NCI-H748 treated with DMSO at 0.1 percent for 48 hours (cell line): ENCODE measurements at places on chromosomes 12 and 14.

GRCh38 chr12:124687917-124688316 is 120.5 kb upstream of the NCOR2 start:
- no peak for DNase-seq

GRCh38 chr12:106841510-106842302 is 67.2 kb downstream of the RIC8B start:
- DNase-seq = peak; percentile 63

DNA sequence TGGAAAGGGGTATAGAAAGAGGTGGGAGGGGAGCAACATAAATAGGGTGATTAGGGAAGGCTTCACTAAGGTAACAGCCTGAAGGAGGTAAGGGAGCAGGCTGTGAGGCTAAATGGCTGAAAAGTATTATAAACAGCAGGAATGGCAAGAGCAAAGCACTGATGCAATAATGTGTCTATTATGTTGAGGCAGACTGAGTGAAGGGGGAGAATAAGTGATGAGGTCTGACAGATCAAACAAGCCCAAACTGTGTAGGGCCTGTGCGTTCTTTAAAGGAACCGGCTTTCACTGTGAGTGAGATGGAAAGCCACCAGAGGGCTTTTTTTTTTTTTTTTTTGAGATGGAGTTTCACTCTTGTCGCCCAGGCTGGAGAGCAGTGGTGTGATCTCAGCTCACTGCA is 6.7 kb upstream of the VCPKMT start:
- no peak for DNase-seq

- no peak for DNase-seq
Measured at GRCh38 chr14:73763396-73763795, 49.2 kb upstream of the PNMA1 start.

DNA sequence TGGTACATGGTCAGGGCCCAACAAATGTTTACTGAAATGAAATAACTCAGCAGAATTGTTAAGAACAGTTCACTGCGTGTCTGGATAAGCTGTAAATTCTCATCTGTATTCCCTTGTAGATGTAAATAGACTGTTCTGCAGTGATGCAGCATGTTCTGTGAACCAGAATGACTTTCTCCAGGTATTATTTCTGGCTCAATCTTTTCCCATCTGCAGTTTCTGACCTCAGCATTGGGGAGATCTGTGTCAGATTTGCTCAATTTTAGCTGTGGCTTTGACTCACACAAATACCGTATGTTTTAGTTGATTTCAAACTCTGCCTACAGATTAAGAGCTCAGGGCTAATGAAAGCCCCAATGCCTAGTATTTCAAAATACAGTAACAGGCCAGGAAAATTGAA is 49.2 kb upstream of the DICER1 start:
- DNase-seq = no peak

DNA sequence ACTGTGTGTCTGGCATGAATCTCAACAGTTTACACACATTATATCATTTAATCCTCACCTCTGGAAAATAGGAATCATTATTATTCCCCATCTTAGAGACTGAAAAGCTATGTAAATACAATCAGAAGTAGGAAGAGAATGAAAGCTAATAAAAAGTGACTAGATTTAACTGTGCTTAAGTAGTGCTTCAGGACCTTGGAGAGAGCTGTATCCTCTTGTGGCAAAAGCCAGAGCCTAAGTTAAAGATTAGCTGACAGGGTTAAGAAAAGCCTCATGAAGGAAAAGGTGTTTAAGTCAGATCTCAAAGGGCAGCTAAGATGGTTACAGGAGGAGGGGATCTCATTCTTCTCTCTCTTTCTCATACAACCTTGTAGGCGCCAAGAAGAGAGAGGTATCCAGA is 65.3 kb upstream of the TMEM233 start:
- DNase-seq = no peak

DNA sequence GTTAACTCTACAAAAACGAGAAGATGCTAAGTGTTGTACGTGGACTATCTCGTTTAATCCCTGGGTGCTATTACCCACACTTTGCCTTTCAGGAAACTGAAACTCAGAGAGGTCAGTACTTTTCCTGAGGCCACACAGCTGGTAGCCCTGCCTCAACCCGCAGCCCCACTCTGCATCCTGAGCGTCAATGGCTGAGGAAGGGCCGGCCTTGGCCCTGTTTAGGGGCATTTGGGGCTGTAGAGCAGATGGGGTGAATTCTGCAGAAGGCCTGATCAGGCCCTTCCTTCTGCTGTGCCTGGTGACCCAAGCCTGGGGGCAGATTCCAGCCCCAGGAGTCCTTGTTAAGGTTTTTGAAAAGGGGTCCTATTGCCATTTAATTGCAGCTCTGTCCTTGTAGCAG is 3.7 kb upstream of the CCDC197 start:
- no peak for DNase-seq

DNA sequence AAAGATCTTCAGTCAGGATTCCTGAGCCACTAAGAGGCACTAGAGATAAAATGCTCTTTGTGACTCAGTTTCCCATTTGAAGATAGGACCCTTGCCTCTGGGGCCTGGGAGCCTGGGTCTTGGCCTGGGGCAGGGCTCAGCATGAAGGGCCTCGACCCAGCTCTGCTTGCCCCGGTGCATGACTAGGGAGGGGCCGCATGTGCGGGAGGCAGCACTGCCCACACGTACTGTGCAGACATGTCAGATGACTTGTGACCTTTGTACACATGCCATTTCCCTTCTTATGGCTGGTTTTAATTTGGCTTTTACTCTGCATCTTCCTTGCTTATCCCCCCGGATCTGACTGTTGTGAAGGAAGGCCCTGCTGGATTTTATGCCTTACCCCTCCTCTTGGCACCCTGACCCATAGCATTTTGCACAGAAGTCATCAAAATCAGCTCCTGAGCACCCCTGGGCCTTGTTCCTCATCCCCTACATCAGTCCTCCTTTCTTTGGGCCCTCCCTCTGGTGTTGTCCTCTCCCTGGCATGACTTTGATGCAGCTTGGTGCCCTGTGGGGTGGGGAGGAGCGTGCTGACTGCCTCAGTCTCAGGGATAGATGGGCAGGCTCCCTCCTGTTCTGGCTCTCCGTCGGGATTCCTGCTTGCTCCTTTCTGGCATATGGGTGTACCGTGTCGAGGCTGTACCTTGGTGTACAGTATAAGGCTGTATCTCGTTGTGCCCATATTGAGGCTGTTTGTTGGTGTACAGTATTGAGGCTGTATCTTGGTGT is 4.4 kb downstream of the CLSTN3 start:
- no peak for DNase-seq

- no peak for DNase-seq
Measured at GRCh38 chr14:88870777-88871176, 46.3 kb downstream of the TTC8 start.

DNA sequence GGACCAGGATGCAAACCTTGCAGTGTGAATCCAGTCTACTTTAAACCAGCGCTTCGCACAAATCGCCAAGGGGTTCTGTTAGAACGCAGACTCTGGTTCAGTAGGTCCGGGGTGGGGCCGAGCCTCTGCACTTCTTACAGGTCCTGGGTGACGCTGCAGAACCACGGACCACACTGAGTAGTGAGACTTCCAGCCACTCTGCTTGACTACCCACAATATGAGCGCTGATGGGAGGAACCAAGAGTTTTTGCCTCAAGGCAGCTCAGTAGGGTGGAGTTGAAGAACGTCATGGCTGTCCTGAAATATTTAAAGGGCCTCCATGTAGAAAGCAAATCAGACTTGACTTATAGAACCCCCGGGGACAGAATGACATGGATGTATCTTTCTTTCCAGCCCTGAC is 138.0 kb upstream of the CRY1 start:
- DNase-seq = no peak

GRCh38 chr14:56416213-56416612 is 163.4 kb upstream of the TMEM260 start:
- DNase-seq = no peak

DNA sequence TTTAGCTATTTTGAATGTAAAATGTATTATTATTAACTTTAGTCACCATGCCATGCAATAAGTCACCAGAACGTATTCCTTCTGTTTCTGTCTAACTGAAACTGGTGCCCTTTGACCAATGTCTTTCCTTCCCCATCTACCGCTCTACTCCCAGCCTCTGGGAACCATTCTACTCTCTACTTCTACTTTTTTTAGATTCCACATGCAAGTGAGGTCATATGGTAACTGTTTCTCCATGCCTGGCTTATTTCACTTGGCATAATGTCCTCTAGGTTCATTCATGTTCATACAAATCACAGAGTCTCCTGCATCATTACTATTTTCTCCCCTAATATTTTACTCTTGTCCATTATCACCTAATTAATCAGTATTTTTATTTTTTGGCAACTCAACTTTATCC is 160.1 kb downstream of the TMX1 start:
- DNase-seq = no peak

DNA sequence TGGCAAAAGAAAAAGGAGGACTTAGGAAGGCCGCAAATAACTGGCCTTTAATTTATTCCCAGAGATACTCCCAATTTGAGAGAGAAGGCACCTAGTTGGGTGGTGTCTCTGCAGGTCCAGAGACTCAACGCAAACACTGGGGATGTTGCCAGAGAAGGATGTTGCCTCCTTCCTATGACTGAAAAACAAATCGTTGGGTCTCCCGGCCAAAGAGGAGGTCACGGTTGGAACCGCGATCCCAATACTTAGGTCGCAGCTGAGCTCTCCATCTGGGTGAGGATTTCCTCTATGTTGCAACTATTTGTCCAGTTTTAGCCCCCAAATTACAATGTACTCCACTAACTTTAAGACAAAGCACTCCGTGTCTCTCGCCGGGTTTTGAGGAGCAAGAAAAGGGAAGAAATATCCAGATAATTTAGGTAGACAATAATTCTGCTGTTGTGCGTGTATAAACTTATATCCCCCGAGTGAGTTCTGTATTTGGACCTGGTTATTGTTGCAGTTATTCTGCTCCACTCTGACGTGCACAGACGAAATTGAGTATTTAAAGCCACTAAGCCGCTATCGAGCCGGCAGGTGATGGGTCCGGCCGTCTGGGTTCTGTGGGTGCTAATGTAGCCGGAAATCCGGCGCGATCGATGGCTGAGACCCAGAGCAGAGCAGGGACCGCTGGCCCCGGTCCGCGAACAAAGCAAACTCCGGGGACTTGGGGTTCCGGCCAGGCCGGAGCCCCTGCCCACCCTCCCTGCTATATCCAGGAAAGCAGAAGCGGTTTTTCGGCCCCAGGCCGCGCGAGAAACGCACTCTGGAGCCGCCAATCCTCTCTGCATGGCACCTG is 5.7 kb downstream of the HOXC12 start:
- no peak for DNase-seq

- peak; percentile 84 for DNase-seq
Measured at GRCh38 chr12:89544681-89545184, 18.9 kb upstream of the POC1B start.

GRCh38 chr12:110845339-110845682 is 1.5 kb upstream of the CCDC63 start:
- DNase-seq = no peak

GRCh38 chr14:56154321-56154720 is 36.1 kb downstream of the PELI2 start:
- DNase-seq = no peak

DNA sequence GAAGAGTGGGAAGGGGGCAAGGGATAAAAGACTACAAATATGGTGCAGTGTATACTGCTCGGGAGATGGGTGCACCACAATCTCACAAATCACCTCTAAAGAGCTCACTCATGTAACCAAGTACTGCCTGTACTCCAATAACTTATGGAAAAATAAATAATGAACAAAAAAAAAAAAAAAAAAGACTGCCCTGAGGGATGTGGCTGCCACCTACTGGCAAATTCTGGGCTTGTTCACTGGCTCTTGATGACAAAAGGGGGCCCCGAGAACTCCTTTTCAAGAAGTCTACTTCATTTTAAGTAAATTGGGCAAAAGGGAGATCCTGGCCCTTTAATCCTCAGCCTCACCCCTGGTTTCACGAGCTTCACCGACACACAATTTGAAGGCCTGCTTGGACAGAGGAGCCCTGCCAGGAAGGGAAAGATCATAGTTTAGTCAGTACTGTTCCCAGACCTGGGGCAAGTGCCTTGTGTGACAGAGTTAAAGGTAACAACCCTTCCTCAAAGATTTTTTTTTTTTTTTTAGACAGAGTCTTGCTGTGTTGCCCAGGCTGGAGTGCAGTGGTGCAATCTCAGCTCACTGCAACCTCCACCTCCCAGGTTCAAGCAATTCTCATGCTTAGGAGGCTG is 26.1 kb upstream of the STAC3 start:
- DNase-seq = no peak

GRCh38 chr14:48914382-48914781 is 671.8 kb downstream of the RPS29 start:
- DNase-seq = no peak

GRCh38 chr14:104214431-104215218 is 76.2 kb downstream of the KIF26A start:
- no peak for DNase-seq

DNA sequence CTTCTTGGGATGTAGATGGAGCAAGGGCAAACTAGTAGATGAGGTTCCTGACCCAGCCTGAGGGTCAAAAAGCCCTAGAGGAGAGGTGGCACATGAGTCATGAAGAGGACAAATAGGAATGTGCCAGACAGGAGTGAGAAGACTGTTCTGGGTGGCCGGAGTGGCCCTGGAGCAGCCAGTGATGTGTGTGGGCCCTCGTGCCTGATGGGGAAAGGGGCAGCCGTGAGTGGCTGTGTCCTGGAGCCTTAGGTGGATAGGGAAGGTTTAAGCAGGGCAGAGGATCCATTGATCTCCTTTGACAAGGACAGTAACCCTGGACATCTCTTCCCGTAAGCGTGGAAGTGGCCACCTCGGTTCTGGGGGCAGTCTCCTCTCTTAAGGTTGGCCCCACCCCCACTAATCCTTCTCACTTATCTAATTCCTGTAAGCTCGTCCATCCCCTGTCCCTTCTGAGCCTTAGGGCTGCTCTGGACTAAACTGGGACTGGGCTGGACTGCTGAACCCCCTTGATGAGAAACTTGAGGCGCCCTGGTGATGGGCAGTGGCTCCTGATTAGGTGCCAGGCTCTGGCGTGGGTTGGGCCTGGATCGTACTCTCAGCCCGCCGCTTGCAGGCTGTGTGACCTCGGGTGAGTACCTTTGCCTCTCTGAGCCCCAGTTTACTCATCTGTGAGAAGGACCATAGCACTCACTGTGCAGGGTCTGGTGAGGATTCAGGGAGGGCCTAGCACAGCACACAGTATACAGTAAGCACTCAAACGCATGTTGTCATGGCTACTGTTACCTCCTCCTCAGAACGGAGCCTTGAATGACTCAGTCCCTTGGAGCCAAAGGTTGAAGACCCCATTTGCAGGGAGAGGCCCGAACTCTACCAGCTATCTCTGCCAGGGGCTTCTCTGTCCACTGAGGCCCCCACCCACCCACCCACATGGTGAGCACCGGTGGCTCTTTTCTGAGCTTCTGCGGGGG is 4.0 kb downstream of the FAM222A start:
- no peak for DNase-seq
